ENCODE measurements at places on chromosomes 11 and 22.

GRCh38 chr22:23827351-23827995 is 11.3 kb downstream of the DERL3 start:
- DNase-seq: no peak

DNA sequence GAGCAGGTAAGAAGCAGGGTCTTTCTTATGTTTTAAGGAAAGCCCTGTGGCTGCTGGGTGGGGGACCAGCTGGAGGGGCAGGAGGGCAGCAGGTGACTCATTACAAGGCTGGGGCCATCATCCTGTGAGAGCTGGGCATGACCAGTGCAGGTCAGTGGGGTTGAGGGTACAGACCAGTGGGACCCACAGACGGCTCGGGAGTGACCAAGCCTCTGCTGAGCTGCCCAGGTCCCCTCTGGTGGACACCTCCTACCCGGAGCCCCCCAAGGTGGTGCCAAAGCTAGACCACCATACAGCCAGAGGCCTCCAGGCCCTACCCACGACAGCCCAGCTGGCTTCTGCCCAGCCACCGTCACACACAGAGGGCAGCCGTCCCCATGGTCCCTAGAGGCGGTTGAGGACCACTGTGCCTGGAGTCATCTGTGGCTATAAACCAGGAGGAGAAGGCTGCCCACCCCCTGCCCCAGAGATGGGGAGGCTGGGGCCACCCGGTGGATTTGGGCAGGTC is 670 bp downstream of the MYEOV start:
- DNase-seq: no peak

DNA sequence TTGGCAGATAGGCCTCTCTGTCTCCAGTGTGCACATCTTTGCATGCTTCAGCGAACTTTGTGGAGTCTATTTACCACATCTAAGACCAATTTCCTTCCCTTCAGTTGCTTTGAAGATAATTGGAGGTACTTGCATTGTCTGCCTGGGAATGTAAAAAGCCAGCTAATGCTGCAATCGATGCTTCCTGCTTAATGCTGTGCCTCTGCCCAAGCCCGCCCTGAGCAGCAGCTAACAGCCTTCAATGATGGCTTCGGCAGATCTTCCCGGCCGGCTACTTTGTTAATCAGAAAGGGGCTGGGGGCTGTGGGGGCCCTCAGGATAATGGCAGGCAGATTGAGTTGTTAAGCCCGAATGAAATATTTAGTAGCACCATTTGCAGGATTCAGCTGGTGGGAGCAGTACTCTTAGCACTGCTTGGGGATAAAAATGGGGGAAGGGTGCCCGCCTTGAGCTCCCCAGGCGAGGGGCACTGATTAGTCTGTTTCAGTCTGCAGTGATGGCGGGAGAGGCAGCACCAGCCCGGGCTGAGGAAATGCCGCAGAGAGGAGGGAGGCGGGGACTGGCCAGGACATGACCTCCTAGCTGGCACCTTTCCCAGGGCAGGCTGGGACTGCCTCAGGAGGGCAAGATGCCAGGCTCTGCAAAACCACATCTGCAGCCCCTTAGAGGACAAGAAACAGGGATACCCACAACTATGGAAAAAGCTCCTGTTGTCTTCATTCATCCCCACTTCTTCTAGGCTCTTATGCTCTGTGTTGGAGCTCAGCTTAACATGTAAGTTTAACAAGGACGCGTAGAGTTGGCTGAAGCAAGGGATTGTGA is 460.0 kb downstream of the BUD13 start:
- no peak for DNase-seq

DNA sequence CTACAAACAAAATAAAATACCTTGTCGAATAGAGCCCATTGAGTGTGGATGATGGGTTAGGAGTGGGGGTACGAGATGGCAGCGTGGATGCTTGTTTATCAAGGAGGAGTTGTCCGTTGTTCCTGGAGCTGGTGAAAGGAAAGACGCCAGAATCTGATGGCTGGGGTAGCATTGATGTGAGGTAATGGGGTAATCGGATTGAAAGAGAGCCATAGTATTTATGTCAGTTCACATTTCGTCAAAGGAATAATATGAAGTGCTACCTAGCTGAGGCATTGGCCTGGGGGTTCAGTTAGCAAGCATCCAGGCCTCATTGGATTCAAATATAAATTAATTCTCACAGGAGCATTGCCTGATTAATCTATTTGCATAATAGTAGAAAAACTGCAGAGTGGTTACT is 16.9 kb upstream of the DBX1 start:
- DNase-seq: no peak
